ENCODE measurements at places on chromosomes 16 and 17.
A peak's percentile ranks its signal among the peaks of the same experiment; 100 is the strongest.

DNA sequence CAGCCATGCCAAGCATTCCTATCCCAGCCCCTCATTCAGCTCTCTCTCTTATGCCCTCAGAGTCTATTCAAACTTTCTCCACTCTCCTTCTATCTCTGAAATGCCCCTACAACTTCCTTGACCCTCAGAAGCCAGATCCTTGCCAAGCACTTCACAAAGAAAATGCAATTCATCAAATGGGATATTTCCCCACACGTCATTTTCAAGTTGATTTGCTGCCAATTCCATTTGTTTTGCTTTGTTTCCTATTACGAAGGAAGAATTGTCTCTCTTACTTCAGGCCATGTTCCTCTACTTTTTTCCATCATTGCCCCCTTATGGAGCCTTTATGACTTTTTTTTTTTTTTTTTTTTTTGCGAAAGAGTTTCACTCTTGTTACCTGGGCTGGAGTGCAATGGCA lies 9.2 kb upstream of the ALOX12 start:
- DNase-seq, result no peak

DNA sequence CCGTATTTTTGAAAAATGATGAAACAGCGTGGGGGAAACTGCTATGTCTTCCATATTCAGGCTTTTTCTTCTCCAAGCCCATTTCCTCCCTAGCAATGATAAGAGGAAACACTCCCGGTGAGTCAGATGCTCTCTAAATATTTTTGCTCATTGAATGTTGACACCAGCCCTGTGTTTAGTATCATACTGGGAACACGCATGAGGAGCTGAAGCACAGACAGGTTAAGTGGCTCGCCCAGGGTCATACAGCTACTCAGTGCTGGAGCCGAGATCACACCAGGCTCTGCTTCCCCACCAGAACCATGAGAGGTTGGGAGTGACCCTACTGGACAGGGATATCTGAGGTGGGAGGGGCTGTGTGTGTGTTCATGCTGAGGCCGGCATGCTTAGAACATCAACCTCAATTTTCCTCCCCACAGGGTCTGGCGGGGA lies 37.8 kb upstream of the ADGRG1 start:
- DNase-seq, result no peak

- peak; percentile 69 for DNase-seq
Measured at GRCh38 chr16:1543085-1543896, 9.8 kb downstream of the TMEM204 start.

GRCh38 chr16:26809461-26809860 lies 257.3 kb upstream of the C16orf82 start:
- no peak for DNase-seq

GRCh38 chr17:20096430-20096829 lies 87.3 kb downstream of the SPECC1 start:
- no peak for DNase-seq
